Sigmoid colon (tissue), 7 donors: ENCODE measurements at places on chromosomes 16 and 17. TPM values are rescaled to one million over a fixed set of nuclear protein-coding genes. Genes with fewer than 3 reads are reported as not detected.
A peak's percentile ranks its signal among the peaks of the same experiment; 100 is the strongest.

The ADAM11 gene
- total RNA-seq, result 3.3 TPM

The WDR81 gene
- total RNA-seq, result 21.8 TPM

The KRT16 gene
- total RNA-seq, result not detected

GRCh38 chr16:79283578-79283977, 317.0 kb downstream of the MAF start:
- no peak for DNase-seq

DNA sequence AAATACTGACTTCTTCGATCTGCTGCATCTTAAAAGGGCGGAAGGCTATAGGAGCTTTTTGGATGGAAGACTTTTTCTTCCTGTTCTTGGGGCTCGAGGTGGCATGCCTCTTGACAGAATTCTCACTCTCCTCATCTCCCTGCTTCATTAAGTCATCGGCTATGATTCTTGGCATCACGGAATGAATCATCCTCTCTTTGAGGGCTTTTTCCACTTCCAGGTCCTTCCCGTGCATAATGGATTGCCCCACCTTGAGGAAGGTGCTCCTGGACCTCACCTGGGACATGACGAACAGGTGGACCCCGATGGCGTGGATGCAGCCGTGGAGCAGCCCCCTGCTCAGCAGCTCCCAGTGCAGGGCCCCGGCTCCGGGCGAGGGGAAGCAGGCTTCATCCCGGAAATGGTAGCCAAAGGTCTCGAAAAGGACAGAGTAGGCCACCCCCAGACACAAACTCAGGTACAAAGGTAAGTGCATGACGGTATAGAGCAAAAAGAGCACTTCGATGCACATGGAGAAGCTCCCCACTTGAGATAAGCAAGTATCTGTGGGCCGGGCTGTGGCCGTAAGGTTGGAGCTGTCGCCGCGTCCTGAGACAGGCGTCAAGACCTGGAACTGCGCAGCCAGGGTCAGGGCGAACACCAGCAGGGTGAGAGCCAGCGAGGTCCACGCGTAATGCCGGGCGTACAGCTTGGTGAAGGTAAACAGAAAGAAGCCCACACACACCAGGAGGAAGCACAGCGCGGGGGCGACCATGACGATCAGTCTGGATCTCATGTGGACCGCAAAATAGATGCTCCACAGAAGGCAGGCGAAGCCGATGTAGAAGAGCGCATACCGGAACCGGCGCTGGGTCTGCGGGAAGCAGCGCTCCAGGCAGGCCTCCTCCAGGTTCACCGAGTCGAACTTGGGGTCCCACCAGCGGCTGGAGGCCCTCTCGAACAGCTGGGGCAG, 1.7 kb downstream of the ADCY9 start:
- no peak for DNase-seq

GRCh38 chr16:28538733-28539596, at the start of gene NUPR1:
Gene NUPR1 (minus strand): TSS chr16:28538974. CDS start chr16:28538907, 67 bp downstream.
- peak; percentile 100 for DNase-seq

DNA sequence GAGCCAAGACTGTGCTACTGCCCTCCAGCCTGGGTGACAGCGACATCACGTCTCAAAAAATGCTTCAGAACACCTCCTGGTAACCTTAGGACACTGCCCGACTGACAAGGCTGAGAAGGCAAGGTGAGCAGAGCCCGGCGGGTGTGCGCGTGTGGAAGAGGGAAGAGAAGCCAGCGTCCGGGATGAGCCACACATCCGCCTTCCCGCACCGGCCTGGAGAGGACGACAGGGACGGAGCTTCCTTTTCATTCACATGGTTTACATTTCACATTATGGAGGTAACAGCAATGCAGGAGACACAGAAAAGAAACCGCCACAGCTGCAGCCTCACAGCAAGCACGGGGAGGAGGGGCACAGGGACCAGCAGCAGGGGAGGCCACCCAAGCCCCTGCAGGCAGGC, 16.5 kb downstream of the HAGH start:
- peak; percentile 46 for DNase-seq
